ENCODE measurements at places on chromosomes 12 and 14. TPM values are rescaled to one million over a fixed set of nuclear protein-coding genes. Genes with fewer than 3 reads are reported as not detected.

DNA sequence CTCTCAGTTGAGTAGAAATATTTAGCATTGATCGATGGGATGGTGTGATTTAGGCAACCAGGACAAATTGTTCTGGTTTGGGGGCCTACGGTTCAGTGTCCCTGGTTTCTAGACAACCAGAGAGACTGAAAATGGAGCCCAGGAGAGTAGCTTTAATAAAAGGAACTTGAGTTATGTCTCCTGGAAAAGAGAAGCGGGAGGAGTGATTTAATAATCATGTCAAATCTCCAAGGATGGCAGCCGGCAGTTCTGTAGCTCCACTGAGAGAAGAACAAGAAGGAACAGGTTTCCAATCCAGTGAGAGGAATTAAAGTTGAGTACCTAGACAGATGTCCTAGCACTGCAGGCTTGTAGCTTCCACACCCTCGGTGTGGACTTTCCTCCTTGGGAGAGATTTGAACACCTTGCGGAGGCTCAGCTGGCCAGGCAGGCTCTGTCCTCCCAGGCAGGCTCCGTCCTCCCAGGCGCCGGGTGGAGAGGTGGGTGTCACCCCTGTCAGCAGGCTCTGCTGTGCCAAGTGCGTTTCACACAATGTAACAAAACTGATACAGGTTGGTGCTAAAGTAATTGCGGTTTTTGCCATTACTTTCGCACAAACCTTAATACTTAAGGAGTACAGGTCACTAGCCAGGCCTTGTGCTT is 45.9 kb downstream of the SLC6A12 start:
- DNase-seq = no peak

Gene ACOT4
- 0.26 TPM for total RNA-seq

- DNase-seq = no peak
These were observed 4.3 kb downstream of the TMEM106C start for GRCh38 chr12:47967461-47968321.

DNA sequence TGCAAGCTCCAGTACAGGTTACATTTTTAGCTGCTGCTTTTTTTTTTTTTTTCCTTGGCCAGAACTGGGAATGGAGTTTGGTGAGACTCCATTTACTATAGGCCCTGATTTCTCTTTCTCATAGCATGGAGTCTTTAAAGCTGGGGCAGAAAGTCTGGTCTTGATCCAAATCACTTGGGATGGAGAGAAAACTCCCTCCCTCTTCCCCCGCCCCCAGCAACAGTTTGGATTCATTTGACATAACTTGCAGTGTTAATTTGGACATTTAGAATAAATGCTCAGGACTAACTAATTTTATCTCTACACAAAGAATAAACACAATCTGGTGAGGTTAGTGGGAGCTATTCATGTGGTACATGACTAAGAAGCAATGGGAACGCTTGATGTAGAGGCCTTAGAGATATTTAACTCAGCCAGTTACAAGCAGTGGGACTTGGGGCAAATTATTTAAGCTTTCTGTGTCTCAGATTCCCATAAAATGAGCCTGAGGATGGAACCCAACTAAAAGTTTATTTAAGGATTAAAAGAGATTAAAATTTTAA is 107.3 kb upstream of the ARHGAP5 start:
- DNase-seq = no peak

DNA sequence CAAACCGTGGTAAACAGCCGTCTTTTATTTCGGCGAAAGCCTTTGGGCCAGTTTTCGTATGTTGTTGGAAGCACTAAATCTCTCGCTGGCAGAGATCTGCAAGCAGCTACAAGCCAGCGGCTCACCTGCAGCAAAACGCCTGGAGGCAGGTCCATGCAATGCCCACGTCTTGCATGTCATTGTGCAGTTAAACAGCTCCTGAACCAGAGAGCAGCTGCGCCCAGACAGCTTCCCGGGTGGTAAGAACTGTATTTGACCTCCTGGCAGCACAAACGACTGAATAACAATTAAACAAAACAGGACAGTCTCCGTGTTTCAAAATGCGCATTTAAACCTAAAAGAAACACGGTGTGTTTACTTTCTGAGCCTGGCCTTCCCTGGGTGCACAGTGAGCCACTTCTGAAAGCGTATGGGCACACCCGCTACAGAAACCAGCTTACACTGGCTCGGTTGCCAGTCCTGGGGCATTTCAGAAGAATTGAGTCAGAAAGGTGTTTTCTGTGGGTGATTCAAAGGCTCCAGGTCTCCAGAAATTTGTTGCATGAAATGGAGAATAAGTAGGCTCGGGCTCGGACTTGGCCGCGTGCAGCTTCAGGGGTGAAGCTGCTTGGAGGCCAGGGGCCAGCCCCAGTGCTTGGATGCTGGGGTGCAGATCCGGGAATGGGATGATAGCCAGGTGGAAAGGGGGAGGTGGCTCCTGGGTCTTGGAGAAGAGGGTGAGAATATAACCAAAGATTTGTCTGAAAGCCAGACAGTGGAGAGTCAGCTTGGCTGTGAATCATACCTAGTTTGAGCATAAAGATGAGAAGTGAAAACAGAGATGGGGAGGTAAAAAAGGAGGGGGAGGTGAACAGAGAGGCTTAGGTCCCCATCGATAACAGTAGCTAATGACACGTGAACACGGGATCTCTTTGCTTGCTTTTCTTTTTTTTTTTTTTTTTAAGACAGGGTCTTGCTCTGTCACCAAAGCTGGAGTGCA is 24.9 kb upstream of the FZD10 start:
- DNase-seq = no peak

DNA sequence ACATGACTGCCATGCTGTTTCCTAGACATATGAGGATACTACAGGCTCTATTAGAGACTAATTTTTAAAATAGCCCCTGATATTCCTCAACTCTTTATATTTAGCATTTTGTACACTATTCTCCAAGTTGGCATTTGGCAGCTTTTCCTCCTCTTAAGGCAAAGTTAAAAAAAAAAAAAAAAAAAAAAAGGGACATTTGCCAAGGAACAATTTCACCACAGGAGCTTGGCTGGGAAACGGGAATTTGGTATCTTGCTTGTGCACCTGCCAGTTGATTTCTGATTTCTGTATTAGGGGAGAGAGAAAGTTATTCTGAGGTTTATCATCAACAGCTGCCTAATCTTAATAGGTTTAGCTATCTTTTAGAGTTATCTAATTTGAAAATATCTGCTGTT is 87.2 kb downstream of the CAND1 start:
- no peak for DNase-seq

GRCh38 chr12:80589077-80589476 is 118.4 kb upstream of the MYF6 start:
- no peak for DNase-seq

DNA sequence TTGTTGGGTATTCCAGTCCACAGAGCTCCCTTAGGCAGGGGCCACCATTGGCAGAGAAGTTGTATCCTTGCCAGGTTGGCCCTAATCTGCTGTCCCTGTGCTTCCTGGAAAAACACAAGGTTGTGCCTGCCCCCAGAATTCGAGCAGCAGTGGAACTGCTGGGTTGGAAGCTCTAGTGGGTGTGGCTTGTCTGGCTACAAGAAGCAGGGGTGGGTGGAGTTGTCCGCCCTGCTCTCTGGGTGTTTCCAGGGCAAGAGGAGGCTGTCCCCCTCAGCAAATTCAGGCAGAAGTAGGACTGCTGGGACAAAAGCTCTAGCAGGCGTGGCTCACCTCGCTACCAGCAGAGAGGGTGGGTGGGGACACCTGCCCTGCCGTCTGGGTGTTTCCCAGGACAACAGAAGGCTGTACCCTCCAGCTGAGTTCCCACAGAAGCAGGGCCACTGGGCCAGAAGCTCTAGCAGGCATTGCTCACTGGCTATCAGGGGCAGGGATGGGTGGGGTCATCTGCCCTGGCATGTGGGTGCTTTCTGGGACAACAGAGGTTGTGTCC is 72.8 kb upstream of the NPAS3 start:
- DNase-seq = no peak

GRCh38 chr12:16619537-16619936 is 13.6 kb upstream of the LMO3 start:
- DNase-seq = no peak

Gene RAB21
- 8.0 TPM for total RNA-seq

DNA sequence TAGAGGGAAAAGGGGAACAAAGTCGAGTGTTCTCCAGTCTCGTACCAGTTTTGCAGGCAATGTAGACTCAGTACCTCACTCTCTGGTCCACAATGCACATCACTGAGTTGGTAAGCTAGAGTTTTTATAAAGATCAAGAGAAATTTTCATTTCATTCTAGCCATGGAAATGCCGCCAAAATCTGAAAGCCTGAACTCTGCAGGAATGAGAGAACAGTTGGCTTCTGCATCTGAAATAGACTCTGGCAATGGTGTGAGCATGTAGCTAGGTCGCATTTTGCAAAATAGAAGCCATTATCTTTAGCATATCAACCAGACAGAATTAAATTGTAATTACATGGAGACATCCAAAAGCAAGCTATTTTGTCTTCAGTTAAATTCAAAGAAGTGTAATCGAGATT is 381.0 kb downstream of the NOVA1 start:
- DNase-seq = no peak

Gene SDR9C7
- not detected for total RNA-seq

Gene AHSA1
- 69.7 TPM for total RNA-seq

Gene HCAR2
- not detected for total RNA-seq

- DNase-seq = no peak
These were observed 444.6 kb downstream of the RAD51B start for GRCh38 chr14:68264260-68264569.

Gene NKX2-8
- not detected for total RNA-seq

DNA sequence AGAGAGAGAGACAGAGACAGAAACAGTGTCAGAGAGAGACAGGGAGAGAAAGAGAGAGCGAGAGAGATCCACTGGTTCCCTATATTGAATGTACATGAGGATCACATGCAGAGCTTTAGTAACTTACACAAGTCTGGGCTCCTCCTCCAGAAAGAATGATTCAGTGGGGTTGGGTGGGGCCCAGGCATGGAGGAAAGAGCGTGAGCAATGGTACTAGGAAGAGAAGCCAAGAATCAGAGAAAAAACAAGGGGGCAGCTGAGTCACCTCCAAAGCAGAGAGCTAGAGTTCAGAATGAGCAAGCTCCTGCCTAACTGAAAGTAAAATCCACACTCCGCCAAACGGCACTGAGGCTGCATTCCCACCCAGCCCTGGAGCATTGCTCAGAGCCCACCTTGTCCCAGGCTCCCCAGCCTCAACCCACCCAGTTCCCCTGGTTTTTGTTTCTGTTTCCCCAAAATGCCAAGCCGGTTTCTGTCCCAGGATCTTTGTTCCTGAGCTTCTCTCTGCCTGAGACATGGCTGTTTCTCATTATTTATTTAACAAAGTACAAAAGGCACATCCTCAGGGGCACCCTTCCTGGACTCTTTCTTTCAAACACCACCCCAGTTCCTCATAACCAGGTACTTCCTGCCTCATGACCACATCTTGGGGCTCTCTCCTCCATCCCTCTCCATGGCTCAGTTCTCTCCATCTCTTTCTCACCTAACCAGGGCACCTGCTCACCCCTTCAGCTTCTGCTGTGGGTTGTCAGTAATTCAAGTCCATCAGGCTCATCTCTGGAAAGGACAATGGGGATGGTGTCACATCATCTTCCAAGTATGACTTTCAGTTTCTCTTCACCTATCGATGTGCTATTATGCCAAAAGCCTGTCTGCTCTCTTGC is 670.3 kb upstream of the TBX3 start:
- peak; percentile 70 for DNase-seq

- no peak for DNase-seq
These were observed 367.3 kb downstream of the DUSP6 start for GRCh38 chr12:88985011-88985410.

Gene KLRC2
- not detected for total RNA-seq

Gene SERPINA3
- not detected for total RNA-seq

GRCh38 chr12:110613071-110613770 is 708 bp upstream of the TCTN1 start:
- DNase-seq = no peak

DNA sequence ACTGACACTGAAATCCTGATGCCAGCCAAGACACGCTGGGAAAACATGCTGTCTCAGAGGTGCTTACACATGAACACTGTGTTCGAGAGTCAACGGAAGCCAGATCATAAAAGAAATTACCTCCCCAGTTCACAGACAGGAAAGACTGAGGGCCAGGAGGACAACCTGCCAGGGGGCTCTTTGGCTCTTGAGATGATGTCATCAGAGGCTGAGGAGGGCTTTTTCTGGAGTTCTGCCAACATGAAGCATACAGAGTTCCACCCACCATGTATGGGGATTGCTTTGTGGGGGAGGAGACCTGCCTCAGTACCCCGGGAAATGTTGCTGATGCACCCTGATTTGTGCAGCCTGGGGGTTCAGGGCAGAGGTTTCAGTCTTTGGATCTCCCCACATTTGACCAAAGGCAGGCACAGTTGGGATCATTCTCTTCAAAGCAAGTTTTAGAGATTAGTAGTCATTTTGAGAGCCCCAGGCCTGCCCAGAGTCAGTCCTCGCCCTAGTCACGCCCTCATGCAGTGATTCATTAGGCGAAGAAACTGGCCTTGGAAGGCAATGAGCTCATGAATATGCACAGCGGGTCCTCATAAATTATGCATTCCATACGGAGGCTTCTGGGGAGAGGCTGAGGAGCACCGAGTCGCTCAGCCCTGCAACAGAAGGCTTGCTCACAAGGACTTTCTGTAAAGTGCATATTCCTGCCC is 34.9 kb upstream of the EML1 start:
- DNase-seq = peak; percentile 85

- no peak for DNase-seq
These were observed 4.7 kb downstream of the FAM161B start for GRCh38 chr14:73945159-73945670.

Gene SLCO1C1
- total RNA-seq = not detected

Gene SYCP3
- not detected for total RNA-seq

Gene SOX5
- total RNA-seq = under 0.01 TPM

Gene TCL1B
- not detected for total RNA-seq

Gene CLEC14A
- total RNA-seq = 84.2 TPM

- DNase-seq = no peak
These were observed 15.2 kb upstream of the PRKAG1 start for GRCh38 chr12:49033611-49034285.

- DNase-seq = no peak
These were observed 18.0 kb downstream of the RHOF start for GRCh38 chr12:121775501-121775900.

GRCh38 chr12:68374307-68374982 is 42.3 kb upstream of the MDM1 start:
- DNase-seq = no peak

GRCh38 chr12:132489078-132489601 is 811 bp upstream of the FBRSL1 start:
- DNase-seq = peak; percentile 23

Gene OR4E2
- total RNA-seq = not detected

Gene BCL2L14
- not detected for total RNA-seq

- DNase-seq = no peak
These were observed 15.9 kb downstream of the DENND5B start for GRCh38 chr12:31574803-31575575.

- no peak for DNase-seq
These were observed 55.6 kb downstream of the FNTB start for GRCh38 chr14:65042296-65042695.

Gene FAM186B
- total RNA-seq = 0.13 TPM

Gene MRPS35
- total RNA-seq = 27.6 TPM

DNA sequence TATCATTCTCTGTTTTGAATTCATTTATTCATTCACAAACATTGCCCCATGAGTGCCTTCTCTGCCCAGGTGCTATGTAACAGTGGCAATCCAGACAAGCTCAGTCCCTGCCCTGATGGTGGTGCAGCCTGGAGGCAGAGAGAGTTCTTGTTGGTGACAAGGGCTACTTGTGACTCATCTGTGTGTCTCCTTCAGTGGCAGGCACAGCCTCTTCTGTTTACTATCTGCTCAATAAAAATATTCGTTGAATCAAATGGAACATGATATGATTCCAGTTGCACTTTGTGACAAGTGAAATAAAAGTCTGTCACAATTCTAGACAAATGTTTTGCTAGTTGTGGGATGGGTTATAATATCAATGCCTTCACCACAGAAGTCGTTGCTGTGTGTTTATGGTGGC is 20.6 kb upstream of the CPM start:
- DNase-seq = no peak

GRCh38 chr12:42180990-42181596 is 36.4 kb upstream of the GXYLT1 start:
- DNase-seq = no peak

Gene KDM2B
- total RNA-seq = 24.0 TPM

Data from dermis microvascular lymphatic vessel endothelial cell (primary cell).